Fibroblast of skin of left biceps (primary cell): ENCODE measurements at places on chromosomes 1 and 21.
A peak's percentile ranks its signal among the peaks of the same experiment; 100 is the strongest.

DNA sequence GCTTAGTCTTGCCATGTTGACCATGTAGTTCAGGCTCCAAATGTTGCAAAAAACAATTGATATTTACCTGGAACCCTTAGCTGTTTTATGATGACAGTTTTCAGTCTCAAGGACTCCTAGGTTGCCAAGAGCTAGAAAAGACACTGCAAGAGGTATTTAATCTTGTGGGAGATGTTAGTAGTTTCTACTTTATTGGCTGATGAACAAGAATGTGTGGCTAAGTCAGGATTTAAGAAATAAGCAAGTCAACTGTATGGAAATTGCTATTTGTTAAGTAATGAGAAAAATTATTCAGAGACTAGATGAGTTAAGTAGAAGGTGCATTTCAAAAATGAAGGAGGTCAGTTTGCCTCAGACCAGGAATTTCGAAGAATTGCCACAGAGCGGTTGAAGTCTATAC, 639.7 kb upstream of the USP24 start:
- DNase-seq, result peak; percentile 64

- no peak for DNase-seq
Measured at GRCh38 chr1:204139088-204139487, 12.8 kb downstream of the ETNK2 start.

DNA sequence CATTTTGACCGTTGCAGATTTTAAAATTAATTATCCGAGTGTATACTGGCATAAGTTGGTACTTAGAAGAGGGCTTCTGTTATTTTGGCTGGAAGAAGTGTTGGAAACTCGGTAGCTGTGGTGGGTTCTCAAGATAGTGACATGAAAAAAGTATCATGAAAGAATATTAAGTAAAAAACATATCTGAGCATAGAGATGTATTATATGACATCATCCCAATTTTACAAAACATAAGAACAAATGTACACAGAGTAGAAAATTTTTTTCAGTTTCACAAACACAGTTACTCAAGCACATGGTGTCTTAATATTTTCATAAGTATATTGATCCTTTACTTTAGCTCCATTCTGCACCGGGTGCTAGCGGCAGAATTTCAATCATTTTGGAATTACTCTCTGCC, 684 bp downstream of the IFI16 start:
- no peak for DNase-seq

DNA sequence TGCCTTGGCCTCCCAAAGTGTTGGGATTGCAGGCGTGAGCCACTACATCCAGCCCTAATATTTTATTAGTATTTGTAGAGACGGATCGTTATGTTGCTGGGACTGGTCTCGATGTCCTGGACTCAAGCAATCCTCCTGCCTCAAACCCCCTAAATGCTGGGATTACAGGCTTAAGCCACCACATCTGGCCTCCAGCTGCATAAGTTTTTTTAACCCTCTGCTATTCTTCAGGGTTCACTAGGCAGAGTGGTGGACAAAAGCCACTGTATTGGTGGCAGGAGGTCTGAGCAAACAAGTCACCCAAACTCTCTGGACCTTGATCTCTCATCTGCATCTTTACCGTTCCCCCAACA, 10.1 kb upstream of the CLIC4 start:
- no peak for DNase-seq

- no peak for DNase-seq
Measured at GRCh38 chr21:41827951-41828883, 50.9 kb downstream of the PRDM15 start.

DNA sequence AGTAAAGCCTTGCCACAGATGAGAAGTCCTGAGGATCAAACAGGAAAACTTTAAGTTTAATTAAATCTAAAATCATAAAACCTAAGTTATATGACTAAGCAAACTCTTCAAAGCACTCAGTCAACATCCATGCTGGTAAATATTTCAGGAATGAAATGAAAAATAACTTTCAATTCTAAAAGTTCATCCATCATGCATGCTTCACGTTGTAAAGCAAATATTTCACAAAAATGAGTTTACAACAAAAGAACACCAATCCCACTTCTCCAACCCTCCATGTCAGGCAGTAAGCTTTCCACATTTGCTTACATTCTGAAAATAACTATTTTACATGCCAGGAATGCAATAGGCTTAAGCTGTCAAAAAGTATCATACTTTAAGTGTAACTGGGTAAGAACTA, 16.8 kb downstream of the APP start:
- no peak for DNase-seq

DNA sequence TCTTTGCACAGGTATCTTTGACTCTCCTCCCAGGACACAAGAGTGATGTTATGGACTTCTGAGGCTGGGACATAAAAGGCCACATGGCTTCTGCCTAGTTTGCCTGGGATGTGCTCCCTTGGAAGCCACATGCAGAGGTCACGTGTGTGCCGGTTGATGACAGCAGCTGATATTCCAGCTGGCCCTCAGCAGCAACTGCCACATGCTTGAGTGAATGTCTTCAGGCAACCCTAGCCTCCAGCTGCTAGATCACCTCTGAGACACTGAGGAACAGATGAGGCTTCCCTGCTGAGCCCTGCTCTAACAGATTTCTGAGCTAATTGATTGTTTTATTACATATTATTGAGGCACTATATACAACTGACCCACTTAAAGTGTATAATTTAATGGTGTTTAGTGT, 11.6 kb upstream of the AKR7A3 start:
- no peak for DNase-seq
